ENCODE measurements at places on chromosomes 16 and 17. TPM values are rescaled to one million over a fixed set of nuclear protein-coding genes. Genes with fewer than 3 reads are reported as not detected.

- DNase-seq = no peak
Observed at GRCh38 chr17:59754552-59754951, 47.1 kb downstream of the VMP1 start.

CPHXL2 gene
- 0.15 TPM for polyA plus RNA-seq

DNA sequence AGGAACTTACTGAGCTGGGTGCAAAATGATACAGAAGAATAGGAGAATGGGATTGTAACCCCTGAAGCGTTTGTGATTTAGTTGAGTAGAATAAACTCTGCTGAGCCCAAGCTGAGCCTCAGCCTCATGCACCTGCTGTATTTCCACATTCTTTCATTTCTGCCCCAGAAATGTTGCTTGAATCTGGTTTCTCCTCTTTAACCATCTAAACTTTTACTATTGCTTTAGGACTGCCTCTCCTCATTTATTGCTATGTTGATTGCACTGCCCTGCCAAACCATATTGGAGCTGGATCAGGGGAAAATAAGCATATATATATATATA is 64.8 kb downstream of the PITPNC1 start:
- DNase-seq = no peak

DNA sequence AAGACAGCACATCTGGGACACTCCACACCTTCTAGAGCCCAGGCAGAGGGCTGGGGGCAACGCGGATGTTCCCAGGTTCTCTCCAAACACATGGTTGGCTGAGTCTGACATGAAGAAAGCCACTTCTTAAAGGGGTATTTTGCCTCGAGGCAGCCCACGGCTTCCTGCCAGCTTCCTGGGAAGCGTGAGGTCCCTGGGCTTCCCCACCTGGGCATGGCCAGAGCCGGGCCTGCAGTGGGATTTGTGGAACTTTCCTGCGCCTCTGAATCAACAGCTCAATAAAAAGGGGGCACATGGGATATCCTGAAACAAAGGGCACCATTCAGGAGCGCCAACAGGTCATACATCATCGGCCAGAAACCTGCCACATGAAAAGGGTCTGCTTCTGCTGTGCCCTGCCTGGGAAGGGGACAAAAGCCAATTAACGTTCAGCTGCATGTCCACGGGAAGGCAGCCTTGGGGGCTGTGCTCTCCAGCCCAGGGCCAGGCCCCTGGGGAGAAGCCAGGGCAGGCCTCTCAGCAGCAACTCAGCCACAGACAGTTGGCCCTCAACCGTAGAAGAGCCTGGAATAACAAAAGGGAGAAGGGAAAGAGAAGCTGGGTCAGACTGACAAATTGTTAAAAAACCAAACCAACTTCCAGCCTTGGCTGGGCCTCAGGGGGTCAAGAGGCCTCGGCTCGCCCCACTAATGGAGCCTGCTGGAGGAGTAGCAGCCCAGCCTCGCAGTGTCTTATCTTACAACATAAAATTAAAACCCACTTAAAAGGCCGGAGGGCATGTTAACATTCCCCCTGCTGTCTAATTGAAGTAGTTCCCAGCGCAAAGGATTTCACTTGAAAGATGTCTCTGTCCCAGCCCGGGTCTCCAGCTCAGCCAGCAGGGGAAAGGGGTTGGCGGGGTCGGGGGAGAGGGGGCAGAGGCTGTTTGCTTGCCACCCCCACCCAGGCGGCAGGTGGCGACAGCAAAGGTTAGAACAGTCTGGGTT is 34.2 kb downstream of the TBX4 start:
- no peak for DNase-seq

SYNGR2 gene
- 134 TPM for polyA plus RNA-seq

DNA sequence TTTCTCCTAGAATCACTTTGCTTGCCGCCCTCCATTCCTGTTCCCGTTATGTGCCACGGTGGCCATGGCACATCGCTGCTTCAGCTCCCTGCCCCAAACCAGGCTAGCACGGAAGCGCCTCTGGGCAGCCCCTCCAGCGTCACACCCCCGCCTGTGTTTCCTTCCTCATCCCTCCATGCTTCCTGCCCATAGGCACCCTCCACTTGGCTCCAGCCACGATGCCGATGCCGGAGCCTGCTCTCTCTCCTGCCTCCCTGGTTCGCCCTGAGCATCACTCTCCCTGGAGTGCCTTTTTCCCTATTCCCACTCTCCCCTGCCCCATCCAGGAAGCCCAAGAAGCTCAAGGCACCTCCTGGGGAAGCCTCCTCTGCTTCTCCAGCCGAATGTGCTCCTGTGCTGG is 3.2 kb upstream of the ARHGAP23 start:
- no peak for DNase-seq

Data from hindlimb muscle (tissue), 1 donor.